ENCODE measurements at places on chromosomes 11 and 22.

DNA sequence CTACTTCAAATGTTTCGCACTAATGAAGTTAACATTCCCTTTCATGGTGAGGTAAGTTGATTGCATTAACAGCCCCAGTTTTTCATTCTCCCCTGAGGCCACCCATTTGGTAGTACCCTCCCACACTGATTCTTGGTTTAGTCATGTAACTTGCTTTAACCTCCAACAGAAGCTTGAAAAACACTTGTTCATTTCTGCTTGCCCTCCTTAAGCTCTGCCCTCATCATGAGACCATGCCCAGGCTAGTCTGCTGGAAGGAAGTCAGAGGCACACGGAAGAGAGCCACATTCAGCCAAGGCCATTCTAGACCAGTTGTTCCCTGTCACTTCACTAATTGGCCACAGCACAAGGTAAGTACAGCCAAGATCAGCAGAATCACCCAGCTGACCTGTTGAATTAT lies 50.7 kb upstream of the CD44 start:
- DNase-seq: no peak

DNA sequence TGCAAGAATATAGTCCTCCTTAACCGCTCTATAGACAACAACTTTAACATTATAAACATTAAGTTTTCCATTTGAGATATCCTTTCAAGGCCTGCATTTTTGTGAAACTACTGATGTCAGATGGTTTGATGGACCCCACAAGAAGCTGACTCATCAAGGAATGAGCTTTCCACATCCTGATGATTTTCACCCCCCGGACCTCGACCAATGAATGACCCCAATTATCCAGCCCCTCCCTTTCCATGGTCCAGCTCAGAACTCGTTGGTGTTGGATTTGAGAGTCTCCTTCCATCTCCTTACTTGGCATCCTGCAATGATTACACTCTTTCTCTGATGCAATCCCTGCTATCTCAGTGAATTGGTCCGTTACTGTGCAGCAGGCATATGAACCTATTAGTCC lies 31.8 kb upstream of the GUCY1A2 start:
- DNase-seq: no peak

- DNase-seq: no peak
These were observed 21.7 kb upstream of the MICALL1 start for GRCh38 chr22:37884420-37884819.

DNA sequence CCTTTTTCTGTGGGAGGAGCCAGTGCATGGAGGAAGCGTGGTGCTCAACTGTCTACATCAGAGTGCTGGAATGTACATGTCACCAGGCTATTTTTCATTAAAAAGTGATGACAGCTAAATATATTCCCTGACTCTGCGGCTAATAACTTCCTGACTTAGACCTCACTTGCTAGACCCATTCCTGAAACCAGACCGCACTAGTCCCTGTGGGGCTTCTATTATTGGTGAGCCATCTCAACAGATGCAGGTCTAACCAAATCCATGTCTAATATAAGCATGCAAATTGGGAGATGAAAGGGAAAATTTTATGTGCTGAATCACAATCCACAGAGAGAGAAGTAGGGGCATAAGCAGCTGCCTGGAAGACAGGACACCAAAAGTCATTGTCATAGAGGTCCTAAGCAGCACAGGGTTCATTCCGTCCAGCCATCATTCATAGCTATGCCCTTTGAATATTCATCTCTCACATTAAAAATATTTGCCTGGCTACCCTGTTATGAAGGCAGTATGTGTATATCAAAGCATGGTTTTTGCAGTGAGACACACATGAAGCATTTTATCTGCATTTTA lies 110.9 kb upstream of the BLID start:
- no peak for DNase-seq

DNA sequence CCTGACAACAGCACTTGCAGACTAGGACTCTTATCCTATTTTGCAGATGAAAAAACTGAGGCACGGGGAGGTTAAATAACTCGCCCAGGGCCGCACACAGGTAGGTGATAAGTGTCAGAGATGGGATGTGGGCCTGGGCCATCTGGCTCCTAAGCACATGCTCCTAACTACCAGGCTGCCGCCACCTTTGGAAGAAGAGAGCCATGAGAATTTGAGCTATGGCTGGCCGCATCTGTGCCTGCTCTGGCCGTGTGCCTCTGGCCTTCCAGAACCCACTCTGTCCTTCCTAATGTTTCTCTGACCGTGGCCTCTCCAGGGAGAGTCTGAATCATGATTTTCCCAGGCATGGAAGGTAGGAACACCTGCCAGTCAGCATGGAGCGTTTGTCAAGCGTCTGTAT lies 15.3 kb upstream of the IL2RB start:
- DNase-seq: no peak

DNA sequence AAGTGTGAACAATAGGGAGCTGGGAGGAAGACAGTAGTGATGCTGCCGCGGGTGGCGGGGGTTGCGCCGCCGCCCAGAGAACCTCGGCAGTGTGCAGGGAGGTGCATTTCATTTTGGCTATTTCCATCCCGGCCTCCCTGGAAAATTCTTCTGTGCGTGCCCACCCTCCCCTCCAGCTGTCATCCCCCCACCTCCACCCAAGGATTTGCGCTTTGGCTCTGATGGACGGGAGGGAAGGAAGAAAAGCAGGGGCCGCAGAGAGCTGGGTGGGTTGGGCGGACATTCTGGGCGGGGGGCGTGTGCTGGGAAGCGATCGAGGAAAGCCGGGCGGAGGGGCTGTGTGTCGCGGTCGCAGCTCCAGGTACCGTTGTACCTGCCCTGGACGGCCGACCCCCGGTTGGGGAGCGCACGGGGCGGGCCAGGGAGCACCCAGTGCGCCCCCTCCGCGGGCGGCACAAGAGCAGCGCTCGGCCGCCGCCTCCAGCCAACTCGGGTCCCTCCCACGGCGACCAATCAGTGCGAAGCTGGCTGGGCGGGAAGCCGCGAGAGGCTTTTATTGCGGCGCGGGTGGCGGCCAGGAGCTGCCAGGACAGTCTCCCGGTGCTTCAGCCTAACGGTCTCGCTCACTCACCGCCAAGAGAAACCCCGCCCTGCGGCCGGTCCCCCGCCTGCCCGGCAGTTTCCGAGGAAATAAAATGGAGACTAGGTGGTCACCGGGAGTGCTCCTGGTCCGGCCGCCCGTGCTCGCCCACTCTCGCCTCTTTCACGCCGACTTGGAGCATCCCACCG lies 1.6 kb downstream of the NCAM1 start:
- DNase-seq: no peak

GRCh38 chr11:80349997-80350396 lies 909.2 kb upstream of the TENM4 start:
- no peak for DNase-seq

GRCh38 chr11:44400431-44400830 lies 90.5 kb upstream of the ALX4 start:
- no peak for DNase-seq

DNA sequence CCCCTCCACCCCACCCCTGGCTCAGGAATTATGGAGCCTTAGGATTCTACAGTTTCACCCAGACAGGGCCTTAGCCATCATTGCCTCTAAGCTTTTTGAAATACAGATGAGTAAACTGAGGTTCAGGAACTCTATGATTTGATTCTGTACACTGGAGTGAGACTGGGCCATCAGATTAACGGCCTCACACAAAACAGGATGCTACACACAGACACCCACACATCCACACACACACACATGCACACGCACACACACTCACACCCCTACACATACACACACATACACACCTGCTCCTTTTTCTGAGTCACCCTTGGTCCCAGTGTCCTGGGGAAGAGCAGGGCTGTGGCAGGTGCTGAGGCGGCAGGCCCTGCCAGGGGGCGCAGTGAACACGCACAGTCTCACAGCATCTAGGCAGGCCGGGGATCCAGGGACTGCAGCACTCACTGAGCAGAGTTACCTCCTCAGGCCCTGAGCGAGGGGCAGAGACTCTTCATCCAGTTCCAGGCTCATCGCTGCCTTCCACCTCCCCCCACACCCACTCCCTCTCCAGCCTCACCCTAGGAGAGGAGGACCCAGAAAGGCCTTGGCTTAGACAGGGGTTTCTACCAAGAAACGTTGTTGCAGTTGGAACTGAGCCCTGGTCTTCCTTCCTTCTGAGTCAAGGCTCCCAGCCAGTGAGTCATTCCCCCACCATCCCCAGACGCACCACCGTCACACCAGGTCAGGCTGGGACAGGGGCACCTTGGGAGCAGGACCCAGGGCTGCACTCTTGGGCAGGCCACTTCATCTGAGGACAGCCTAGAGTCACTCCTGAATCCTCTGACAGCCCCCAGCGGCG lies 89.8 kb upstream of the PARVA start:
- no peak for DNase-seq

GRCh38 chr22:36423461-36424404 lies 36.0 kb upstream of the MYH9 start:
- no peak for DNase-seq

DNA sequence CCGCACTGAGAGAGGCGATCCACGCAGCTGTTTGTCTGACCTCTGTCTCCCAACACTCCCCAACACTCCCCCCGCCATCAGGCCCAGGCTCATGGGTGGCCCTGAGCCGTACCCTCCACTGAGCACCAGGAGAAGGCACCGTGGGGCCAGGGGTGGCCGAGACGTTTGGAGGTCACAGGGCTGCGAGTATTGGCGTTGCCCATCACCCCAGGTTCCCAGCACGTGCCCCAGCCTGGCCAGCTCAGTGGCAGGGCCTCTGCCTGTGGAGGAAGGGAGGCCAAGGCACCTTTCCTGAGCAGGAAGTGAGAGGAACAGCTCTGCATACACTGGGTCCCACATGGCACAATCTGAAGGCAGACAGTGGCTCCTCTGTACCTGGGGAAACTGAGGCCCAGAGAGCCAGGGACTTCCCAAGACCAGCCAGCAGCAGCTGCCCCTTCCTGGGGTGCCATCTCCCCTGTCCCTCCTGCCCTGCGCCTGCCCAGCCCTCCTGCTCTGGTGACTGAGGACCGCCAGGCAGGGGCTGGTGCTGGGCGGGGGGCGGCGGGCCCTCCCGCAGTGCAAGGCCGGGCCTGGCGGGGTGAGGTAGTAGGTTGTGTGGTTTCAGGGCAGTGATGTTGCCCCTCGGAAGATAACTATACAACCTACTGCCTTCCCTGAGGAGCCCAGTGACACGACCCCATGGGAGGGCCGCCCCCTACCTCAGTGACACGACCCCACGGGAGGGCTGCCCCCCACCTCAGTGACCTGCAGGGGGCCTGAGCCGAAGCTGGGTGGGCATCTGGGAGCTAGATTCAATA lies 37.0 kb upstream of the PPARA start:
- no peak for DNase-seq

DNA sequence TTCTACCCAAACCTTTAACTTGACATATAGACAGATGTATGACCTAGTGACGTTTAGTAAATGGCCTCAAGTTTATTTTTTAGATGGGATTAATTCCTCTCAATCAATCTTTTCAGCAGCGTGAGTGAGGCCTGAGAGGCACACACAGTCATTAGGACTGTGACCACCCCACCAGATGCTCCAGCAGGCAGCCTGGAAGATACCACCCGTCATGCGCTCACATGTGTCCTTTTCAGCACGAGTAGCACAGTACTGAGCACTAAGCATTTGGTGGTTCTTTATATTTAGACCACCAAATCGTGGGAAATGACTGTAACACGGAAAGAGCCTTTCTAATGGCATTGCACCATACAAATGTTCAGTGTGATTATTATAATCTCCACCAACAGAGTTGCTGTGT lies 354.6 kb upstream of the DDI1 start:
- no peak for DNase-seq

- no peak for DNase-seq
These were observed 4.9 kb upstream of the PPARA start for GRCh38 chr22:46145361-46145851.

- DNase-seq: no peak
These were observed 6.0 kb downstream of the PKNOX2 start for GRCh38 chr11:125170510-125171031.

DNA sequence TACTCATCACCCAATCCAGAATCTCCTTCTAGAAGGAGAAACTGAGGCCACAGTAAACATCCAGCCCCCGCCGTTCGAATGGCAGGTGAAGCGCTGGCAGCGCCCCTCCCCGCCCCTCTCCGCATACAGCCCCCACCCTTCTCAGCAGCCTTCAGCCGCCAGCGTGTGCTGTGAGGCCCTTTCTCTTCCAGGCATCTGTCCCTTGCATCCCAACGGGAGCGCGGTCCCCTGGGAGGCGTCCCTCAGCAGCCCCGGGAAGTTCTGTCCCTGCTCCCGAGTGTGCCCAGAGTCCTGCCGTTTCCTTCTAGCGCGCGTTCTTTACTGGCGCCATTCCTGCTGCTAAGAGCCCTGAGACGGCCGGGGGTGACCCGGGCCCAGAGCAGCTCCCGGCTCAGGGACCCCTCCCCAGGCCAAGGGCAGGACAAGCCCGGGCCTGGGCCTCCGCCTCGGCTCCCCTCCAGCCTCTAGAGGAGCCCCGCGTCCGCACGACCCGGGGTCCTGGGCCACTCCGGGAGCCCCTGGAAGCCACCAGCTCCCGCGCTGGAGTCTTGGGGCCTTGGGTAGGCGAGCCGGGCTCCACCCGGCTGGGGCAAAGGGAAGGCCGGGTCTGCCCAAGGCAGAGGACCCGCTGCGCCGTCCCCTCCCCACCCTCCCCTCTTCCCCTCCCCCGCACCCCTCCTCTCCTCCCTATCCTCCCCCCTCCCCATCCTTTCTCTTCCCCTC lies 450.4 kb downstream of the OPCML start:
- DNase-seq: no peak

DNA sequence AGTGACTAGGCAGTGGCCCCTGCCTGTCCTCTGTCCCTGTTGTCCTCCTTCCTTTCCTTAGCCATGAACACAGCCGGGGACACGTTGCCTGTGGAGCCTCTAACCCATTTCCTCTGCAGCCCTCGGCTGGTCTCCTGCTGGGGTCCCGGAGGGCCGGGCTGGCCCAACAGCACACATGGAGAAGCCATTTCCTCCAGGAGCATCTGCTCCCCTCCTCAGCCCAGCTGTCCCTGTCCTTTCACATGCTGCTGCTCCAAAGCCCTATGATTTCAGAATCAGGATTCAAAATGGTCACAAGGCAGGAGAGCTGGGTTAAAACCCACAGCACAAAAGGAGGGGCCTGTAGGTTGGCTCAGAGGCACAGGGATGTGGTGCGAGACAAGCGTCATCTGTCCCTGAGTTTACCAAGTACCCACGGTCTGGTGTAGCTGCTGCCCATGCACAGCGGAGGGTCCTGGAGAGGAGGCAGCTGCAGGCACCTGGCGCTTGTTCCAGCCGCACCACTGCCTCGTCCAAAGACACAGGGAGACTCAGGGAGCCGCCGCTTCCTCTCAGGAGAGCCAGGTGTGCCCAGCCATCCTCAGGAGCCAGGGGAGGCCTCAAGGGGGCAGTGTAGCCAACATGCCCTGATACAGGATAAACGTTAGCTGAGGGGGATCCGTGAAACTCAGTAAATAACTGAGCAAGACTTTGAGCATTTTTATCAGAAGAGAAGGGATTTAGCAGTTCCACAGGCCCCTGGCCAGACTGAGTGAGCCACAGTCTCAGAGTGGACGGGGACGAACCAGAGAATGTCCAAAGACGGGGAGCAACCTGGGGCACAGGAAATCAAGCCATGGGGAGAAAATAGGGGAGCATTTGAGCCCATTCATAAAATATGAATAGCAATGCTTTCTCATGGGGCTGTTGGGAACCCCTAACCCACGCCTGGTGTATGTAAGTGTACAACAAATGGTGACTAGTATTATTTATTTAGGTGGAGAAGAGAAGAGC lies 3.9 kb upstream of the VSIG10L2 start:
- DNase-seq: no peak
